Activated naive CD4-positive, alpha-beta T cell (primary cell): ENCODE measurements at places on chromosomes 11 and 22.

DNA sequence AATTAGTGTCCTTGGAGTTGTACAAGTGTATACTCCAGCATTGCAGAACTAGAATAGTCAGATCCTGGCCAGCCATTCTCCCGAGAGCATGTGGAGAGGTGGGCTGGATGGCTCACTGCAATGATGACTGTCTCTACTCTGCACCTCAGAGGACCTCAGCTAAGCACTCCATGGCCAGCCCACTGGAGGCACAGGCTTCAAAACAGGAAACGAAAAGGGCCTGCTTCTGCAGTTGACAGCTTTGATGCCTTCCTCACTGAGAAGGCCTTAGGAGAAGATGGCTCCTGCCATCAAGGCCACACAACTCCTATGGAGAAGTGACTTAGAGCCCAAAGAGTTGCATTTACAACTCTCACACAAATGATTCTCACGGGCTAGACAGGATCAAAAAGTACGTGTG is 9.1 kb downstream of the POLD4 start:
- DNase-seq: peak; percentile 9

DNA sequence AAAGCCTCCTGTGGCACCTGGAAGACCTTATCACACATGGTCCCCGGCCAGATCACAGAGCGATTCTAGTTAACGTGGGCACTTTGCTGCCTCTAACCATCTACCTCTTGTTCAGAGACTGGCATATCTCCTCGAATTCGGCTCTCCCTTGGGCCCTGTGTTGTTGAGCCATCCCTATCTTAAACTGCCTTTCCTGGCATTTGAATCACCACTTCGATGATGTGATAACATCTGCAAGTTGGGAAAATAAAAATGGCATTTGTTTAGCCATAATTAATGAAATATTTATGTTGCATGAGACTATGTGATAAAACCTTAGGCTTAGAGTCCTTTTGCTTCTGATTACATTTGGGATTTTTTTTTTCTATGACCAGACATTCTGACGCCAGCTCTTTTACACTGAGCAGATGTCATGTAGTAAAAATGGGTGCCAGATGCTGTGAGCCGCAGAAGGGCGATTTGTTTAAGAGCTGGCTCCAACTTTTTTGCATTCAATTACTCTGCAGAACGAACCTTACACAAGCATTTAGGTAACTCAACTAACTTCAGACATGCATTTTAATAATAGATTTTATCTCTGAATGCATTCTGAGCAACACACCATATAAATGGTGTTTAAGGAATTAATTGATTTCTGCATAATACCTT is 58.5 kb upstream of the PARVA start:
- no peak for DNase-seq

DNA sequence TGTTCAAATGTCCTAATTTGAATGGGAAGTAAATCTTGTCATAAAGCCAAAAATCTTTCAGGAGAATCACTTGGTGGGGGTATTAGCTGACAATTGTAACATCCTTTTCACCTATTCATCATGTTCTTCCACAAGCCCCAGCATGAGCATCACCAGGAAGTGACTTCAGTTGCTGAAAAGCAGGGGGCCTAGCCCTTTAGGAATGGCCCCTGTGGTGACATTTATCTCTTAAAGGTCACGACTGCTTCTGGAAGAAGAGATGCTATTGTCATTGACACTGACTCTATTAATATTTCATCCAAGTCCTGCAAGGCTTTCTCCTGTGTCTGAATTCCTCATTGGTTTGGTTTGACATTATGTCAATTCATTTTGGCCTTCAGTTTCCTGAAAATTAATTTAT is 92.6 kb downstream of the OR5AK2 start:
- no peak for DNase-seq

DNA sequence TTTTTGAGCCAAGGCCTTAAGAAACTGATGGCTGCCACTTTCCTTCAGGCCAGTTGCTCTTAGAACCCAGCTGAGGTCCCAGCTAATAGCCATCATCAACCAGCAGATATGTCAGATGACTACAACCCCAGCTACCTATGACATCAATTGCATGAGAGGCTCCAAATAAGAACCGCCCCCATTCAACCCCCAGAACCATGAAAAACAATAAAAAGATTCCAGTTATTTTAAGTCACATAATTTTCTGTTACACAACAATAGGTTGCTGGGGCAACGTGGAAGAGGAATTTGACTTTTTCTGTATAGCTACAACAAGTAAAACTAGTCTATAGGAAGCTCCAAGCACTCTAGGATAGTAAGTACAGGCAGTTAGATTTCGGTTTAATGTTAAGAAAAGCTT is 216.3 kb upstream of the MTNR1B start:
- DNase-seq: no peak

GRCh38 chr11:129067454-129067853 is 124.7 kb downstream of the ARHGAP32 start:
- DNase-seq: no peak

GRCh38 chr11:66723693-66724092 is 5.3 kb downstream of the SPTBN2 start:
- DNase-seq: no peak

- no peak for DNase-seq
Observed at GRCh38 chr22:30289980-30290313, 642 bp upstream of the CASTOR1 start.

DNA sequence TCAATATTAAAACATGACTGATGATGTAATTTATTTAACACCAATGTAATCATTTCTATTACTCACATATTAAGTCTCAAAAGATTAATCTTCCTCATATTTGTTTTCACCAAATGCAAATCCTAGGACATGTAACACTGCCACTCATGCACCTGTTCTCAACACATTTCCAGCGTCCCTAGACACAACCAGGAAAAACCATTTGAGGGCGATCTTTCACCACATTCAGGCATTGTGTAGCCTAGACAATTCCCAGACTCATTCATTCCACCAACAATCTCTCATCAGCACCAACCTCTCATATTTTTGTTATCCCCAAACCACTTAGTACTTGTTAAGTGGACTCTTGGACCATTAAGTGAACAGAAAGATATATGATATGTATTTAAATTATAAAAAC is 66.1 kb downstream of the SLC36A4 start:
- no peak for DNase-seq

GRCh38 chr11:122709039-122709760 is 53.7 kb downstream of the UBASH3B start:
- no peak for DNase-seq

GRCh38 chr11:6606471-6607189 is 3.1 kb downstream of the ILK start:
- DNase-seq: no peak

DNA sequence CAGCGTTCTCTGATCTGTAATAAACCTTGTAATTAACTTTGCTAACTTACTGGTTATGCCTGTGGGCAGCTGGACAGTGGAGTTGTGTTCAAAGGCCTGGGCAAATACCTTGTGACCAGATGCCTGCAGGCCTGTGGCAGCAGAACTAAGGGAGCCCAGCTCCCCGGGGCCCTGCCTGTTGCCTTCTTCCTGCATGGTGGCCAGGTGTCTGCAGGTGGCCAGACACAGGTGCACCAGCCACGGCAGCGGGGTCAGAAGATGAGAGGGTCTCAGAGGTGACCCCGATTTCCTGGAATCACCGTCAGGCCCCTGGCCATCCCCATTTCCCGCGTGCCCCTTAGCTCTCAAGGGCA is 127.2 kb downstream of the OSBP2 start:
- no peak for DNase-seq

- no peak for DNase-seq
Observed at GRCh38 chr11:119447664-119448242, 24.8 kb upstream of the THY1 start.

- no peak for DNase-seq
Observed at GRCh38 chr11:96578379-96578778, 188.6 kb downstream of the JRKL start.

GRCh38 chr22:24482575-24482974 is 12.6 kb upstream of the UPB1 start:
- DNase-seq: no peak

DNA sequence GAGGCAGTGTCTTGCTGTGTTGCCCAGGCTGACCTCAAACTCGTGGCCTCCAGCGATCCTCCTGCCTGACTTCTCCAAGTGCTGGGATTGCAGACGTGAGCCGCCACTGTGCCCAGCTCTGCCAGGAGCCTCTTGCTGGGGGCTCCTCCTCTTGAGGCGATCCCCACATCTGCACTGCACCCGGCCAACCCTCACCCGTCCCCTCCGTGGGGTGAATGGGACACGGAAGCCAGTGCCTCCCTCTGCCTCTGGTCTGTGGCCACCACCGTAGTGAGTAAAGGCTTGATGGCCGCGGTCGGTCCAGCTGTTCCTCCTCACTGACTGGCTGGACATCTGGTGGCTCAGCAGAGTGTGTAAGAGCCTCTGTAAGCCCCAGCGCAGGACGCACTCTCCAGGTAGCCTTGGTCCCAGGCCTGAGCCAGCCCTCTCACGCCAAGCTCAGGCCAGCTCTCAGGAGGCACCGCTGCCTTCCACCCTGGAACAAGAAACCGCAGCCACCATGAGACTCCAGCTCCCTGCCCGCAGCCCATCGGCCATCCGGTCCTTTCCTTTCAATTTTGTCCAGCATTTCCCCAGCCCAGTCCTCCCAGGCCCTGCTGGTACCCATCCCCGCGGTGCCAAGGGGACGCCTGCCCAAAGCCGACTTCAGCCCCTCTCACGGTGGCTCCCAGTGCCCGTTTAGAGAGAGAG is 100.3 kb downstream of the BRD1 start:
- DNase-seq: no peak

DNA sequence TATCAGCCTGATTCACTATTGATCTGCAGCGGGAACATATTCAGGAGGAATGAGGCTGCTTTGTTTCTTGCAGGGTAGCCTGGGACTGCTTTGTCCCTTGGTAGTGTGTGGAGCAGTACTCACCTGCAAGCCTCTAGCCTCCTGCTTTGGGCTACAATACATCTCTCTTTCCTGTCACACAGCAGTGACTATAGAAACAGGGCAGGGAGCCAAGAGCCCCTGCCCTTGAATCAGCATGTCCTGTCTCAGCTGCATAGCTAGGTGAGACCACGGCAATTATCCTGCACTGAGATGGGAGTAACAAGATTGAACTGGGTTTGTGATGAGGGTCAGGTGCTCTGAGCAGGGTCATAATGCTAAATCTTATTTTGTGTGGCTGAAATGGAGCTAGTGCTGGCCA is 191.9 kb downstream of the NELL1 start:
- DNase-seq: no peak

DNA sequence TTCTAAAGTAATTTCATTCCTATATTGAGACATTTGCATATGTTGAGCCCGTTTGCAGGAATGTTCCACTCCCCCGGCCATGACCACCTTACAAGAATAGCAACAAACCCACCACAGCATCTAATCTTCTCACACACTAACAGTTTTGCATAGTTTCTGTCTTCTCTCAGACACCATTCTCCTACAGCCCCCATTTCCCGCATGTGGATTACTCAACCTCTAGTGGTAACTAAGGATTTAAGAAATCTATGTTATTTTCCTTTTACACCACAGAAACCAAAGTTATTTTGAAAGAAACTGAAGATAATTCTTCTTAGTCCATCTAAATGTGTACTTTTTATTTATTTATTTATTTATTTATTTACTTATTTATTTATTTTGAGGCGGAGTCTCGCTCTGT is 2.3 kb downstream of the MS4A4E start:
- no peak for DNase-seq

GRCh38 chr11:46229230-46229629 is 48.2 kb upstream of the CREB3L1 start:
- no peak for DNase-seq

DNA sequence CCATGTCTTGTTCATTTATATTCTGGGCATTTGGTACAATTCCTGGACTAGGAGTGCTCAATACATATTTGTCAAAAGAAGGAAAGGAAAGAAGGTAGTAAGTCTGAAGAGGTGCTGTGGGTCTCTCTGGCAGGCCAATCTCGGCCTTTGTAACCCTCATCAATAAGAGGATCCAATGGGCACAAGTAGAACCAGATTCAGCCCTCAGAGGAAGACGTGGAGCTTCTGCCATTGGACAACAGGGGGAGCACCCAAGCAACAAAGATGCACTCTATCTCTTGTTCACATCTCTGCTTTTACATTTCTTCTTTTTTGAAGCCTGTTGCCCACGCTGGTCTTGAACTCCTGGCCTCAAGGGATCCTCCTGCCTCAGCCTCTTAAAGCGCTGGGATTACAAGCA is 2.2 kb upstream of the VPS11 start:
- DNase-seq: no peak

GRCh38 chr11:44351006-44351660 is 41.2 kb upstream of the ALX4 start:
- no peak for DNase-seq

GRCh38 chr22:40028098-40028425 is 33.3 kb downstream of the FAM83F start:
- no peak for DNase-seq

- DNase-seq: no peak
Observed at GRCh38 chr11:5204787-5205186, 4.3 kb upstream of the OR51V1 start.

DNA sequence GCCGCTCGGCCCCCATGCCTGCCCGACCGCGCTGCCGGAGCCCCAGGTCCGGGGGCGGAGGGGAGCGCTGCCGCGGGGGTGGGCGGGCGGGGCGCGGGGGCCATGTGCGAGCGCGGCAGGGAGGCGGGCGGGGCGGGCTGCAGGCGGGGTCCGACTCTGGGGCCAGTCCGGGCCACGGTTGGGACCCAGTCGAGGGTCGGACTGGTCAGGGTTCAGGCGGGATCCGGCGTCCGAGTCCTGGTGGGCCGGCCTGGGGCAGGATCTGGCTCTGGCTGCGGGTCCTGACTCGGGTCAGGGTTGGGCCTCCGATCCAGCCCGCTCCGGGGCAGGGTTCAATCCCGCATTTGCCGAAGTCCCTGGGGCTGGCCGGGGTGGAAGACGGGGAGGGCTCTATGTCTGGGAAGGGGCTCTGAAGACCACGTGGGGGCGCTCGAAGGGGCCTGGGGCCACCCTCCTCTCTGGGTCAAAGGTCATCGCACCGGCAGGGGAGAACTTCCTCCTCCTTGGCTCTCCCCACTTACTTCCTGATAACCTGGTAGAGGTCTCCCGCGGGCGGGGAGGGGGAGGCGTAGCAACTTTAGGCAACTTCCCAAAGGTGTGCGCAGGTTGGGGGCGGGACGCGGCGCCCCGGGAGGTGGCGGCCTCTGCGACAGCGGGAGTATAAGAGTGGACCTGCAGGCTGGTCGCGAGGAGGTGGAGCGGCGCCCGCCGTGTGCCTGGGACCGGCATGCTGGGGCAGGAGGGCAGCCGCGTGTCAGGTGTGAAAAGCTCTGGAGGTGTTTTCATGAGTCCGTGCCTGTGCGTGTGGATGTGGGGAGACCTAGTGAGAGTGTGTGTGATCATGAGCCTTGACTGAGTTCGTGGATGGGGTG is 603 bp downstream of the ESRRA start:
- DNase-seq: peak; percentile 37

DNA sequence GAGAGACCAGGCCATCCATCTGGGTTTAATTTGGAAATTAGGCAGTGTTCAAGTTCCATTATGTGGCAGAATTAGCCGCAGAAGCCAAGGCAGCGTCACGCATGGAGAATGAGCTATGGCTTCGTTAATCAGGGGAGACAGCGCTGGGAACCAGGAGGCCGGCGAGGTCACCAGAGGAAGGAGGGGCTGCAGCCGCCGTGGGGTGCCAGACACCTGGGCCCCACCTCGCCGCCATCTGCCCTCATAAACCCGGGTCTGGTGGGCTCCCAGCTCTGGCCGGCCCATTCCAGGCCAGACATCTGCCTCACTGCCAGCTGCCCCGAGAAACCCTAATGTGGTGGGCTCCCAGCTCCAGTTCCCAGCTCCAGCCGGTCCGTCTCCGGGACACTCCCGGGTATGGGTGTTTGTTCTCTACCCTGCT is 676.9 kb downstream of the BRD1 start:
- no peak for DNase-seq

GRCh38 chr11:41982975-41983374 is 523.5 kb upstream of the LRRC4C start:
- DNase-seq: no peak

- DNase-seq: no peak
Observed at GRCh38 chr11:45671246-45672171, 6.1 kb upstream of the CHST1 start.
